ENCODE measurements at places on chromosomes 1 and 21. TPM values are rescaled to one million over a fixed set of nuclear protein-coding genes. Genes with fewer than 3 reads are reported as not detected.

DNA sequence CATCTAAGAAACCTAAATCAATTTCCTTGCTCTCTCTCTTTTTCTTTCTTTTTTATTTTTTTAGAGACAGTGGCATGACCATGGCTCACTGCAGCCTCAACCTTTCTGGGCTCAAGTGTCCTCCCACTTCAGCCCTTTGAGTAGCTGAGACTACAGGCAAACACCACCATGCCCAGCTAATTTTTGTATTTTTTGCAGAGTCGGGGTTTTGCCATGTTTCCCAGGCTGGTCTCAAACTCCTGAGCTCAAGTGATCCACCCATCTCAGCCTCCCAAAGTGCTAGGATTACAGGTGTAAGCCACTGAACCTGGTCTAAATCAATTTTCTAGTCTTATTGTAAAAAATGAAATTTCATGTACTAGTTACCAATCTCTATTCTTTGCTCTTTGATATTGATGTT lies 108.9 kb downstream of the LHX8 start:
- DNase-seq = no peak

DNA sequence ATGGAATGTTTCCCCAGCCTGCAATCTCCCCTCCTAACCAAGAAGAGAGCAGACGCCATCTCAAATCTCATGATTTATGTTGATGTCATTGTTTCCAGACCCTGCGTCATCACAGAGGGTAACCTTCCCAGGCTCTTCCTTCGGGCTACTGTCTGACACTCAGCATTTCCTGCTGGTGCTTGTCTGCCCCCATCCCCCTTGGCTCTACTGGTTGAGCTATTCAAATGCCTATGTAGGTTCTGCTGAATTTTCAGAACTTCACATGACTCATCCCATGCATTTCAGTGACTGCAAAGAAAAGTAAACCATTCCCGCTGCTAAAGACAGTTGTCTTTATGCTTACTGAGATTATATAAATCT lies 24.8 kb upstream of the ITPKB start:
- DNase-seq = no peak

Gene ANKRD35
- 17.9 TPM for total RNA-seq

- no peak for DNase-seq
Measured at GRCh38 chr1:207763091-207763490, 11.2 kb downstream of the CD46 start.

DNA sequence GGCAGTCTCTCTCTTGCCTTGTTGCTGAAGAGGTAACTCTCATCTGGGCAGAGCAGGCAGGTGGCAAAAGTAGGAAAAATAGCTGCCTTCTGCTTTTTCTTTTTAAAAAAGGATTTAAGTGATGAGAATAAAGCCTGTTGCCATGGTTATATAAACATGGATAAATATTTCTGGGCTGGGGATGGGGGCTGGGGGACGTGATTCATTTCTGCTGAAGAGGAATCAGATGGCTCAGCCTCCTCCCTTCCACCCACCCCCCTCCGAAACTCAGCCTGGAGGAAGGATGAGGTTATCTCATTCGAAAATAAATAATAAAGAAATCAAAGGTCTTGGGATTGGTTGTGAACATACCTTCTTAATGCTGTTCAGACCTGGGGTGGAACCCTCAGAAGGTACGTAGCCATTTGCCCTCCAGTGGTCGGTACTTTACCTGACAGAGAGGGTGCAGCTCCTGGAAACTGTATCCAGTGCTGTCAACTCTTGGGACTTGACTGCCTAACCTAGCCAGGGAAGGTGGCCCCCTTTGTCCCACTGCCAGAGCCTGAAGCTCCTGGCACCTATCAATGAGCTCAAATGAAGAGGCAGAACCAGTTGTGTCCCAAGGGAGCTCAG lies 3.8 kb upstream of the INKA2 start:
- DNase-seq = peak; percentile 64

DNA sequence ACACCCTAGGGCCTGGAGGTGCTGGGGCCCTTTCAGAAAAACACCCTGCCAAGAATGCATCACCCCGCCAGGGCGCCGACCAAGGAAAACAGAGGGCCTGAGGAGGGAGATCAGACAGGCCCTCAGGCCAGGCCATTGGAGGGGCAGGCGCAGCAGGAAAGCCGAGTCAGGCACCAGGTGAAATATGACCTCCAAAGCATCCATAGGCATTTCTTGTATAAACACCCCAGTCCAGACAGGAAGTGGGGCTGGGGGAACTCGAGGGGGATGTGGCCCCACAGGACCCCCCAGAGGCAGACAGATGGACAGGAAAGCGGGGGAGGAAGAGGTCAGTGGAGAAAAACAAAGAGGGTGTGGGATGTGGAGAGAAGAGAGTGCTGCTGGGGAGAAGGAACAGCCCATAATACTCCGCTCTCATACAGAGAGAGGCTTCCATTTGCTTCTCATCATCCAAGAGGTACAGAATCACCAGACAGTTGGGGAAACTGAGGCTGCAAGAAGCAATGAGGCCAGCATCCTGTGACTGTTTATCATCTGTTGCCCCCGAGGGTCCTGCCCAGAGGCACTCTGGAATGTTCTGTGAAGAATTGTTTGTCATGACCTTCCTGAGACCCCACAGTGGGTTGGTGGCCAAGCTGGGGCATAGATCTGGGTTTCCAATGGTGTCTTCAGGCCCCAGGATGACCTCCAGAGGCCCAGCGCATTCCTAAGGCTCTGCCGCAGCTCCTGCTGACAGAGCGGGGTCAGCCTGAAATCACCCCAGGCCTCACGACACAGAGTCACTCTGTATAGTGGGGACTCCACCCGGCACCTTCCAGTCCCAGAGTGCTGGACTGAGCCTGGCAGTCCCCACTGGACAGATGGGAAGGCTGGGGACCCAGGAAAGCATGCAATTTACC lies 18.0 kb downstream of the TRIM62 start:
- DNase-seq = no peak

DNA sequence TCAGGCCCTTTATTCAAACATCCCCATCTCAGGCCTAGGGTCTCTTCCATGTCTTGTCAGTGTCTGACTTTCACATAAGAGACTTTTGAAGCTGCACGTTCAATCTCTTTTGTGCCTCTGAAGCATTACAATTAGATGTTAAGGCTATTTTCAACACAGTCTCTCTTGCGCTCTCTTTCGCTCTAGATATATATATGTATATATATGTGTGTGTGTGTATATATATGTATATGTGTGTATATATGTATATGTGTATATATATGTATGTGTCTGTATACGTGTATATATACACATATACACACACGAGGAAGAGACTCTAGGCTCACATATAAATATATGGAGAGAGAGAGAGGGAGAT lies 162.5 kb upstream of the RNPC3 start:
- no peak for DNase-seq

Gene LAMC1
- 217 TPM for total RNA-seq

GRCh38 chr1:114025609-114026401 lies 46.5 kb downstream of the OLFML3 start:
- DNase-seq = no peak

Gene STIL
- 3.9 TPM for total RNA-seq

DNA sequence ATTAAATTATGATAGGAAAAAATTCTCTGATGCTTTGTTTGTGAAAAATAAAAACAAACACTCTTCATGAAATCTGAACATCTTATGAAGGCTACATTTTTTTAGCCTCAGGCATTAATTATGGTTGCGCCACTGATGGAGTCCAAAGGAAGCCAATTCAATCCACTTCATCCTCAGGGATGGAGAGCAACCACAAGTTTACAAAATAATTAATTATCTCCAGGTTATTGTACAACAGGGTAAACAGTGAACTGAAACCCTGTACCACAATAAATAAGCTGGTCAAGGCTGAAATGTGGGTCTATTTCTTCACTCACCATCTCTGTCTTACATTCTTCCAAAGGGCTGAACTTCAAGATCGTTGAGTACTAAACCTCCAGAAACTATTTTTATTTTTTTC lies 49.2 kb downstream of the MRPL39 start:
- DNase-seq = no peak

DNA sequence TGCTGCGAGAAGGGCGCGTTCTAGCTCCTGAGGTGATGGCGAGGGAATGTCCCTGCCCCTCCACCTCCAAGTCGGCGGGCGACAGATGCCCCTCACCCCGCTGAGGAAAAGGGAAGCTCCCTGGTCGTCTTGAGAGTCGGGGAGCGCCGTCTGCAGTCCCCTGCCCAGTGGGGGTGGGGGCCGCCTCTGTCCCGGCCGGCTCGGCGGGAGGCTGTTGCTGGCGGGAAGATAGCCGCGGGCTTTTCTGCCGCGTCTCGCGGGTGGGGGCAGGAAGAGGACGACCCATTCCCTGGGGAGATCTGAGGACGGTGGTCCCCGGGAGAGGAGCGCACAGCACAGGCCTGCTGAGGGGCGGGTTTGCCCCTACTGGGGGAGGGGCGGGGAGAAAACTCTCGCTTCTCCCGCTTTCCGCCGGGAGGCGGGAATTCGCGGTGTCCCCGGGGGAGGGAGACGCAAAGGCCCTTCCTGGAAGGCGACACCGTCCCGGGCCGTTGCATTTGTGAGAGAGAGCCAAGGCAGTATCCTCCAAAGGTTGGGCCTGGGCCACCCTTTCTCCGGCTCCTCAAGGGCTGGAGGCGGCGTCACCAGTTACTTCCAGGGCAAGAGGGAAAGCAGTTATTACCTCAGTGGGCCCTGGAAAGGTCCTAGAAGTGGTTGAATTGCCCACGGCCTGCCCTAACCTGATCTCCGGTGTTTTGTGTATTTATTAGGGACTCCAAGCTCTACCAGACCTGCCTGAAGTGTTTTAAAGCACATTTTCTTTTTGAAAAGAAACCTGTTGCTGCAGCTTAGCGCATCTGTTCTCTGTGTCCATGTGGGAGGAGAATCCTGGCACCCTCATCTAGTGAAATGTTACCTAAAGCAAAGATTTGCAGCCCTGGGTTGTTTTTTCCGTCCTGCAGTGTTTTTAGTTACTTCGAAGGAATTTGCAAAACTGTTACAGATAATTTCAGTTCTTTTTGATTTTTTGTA lies 648 bp downstream of the S100PBP start:
- peak; percentile 92 for DNase-seq

Gene CD48
- 4.7 TPM for total RNA-seq

GRCh38 chr1:183194527-183195141 lies 8.6 kb downstream of the LAMC2 start:
- DNase-seq = no peak

Gene SH3BGR
- 1.2 TPM for total RNA-seq

GRCh38 chr1:923131-923990 lies at the start of gene SAMD11:
Gene SAMD11 (plus strand): TSS chr1:923923. CDS start chr1:924432, 509 bp downstream.
- no peak for DNase-seq

DNA sequence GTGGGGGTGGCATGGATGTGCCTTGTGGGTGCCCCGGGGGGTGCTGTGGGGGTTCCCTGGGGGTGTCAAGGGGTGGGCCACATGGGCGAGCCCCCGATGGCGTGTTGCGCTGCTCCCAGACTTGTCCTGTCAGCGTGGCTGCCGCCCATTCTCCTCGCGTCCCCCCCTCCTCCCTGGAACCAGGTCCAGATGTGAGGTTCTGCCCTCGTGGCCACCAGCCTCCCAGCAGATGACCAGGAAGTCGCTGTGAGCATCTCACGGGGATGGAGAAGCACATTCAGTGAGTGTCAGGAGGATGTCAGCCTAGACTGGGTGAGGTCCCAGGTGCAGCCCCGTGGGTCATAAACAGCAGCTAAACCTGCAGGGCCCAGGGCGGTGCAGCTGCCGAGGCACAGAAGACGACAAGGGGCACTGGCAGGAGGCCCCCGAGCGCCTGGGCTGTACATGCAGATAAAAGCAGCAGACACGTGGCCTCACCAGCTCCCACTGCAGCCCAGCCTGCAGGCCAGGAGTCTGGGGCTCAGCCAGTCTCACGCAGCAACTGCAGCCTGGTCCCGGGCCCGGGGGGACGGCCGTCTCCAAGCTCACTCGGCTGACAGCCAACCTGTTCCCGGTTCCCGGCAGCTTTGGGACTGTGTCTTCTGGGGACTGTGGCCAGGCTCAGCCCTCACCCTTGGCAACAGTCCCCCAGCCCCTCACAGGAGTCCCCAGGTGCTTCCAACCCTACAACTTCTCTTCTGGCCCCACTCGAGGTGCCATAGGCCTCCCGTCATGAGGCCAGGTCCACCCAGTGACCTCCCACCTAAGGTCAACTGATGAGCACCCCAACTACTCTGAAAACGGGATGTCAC lies 17.5 kb upstream of the COL6A2 start:
- peak; percentile 88 for DNase-seq

GRCh38 chr1:227357171-227357926 lies 39.1 kb upstream of the CDC42BPA start:
- DNase-seq = no peak

DNA sequence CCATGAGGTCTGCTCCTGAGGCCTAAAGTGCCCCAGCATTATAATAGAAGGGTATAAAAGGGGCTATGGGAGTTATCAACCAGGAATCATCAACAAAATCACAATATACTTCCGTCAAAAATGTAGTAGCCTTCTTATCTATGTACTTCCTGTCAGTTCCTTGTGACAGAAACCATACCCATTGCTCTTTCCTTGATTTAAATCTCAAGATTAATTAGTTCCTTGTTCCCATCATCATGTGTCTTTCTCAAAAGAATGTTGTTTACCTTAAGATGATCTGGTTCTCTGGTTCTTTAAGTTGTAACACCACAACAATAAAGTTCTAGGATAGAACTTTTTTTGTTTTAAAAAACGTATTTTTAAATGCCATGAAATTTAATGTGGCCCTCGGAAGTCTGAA lies 833.3 kb downstream of the LTN1 start:
- DNase-seq = no peak

DNA sequence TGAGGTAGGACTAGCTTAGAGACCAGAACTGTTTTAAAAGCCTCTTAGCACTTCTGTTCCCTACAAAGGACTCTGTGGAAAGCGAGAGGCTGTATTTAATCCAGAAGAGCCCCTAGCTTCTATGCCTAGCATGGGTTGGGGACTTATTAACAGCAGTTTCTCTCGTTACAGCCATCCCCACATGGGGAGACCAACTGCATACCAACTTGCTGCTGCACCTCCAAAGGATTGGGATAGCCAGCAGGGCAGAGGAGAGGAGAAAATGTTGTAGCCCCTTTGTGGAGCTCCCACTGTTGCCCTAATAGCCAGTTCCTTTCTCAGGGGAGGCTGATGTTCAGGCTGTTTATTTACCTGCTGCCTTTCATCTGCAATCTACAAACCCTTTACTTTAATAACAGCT lies 11.0 kb upstream of the CELSR2 start:
- no peak for DNase-seq

DNA sequence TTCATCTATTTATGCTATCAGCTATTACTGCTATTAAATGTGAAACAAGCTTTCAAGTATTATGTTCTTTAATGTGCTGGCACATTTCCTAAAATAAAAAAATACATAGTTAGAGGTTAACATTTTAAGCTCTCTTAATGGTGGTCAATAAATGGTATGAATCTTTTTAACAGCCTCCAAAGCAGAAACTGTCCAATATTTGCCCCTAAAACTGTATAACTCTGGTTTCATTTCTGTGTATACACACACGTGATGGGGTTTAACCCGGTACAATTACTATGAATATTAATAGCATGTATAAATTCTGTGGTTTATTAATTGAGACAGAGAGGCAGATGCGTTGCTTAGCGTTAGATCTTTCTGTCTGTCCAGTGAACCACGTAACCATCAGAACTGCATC lies 2.2 kb downstream of the ESRRG start:
- DNase-seq = no peak
